ENCODE measurements at places on chromosomes 12 and 14.
A peak's percentile ranks its signal among the peaks of the same experiment; 100 is the strongest.

- no peak for DNase-seq
Observed at GRCh38 chr12:52566847-52567291, 6.8 kb downstream of the KRT74 start.

DNA sequence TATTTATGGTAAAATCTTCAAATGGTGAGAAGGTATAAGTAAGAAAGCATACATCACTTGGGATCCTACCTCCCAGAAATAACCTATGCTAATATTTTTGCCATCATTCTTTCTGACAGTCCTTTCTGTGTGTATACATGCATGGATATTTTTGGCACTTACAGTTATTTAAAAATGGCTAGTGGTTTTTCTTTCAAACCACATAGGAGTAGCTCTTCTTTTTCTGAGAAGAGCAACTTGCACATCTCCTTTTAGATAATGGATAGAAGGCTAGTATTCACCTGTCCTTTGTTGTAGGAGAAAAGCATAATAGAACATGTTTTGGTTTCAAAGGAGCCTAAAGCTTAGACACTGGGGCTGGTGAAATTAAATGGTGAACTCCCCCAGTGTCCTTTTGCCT is 87.3 kb downstream of the EMP1 start:
- DNase-seq, result no peak

DNA sequence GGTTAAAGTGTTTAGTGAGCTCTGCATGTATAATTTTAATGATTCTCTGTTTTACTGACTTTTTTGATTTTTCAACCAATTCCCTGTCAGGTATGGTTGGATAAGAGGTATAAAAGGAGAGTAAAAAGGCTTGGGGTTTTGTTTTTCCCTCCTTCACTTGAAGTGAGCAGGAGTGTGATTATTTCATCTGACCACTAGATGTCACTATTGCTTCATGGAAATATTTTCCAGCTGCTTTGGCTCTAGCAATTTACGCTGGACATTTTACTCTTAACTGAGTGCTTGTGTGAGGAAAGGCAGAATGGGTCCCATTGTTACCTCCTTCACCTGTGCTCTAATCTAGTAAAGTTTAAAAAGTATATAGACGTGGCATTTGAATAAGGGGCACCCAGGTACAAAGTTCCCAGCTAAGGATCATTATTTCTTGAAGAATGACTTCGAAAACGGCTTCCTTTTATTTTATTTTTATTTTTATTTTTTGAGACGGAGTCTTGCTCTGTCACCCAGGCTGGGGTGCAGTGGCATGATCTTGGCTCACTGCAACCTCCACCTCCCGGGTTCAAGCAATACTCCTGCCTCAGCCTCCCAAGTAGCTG is 66.5 kb downstream of the TBC1D30 start:
- DNase-seq, result peak; percentile 19

GRCh38 chr12:65962036-65962430 is 137.8 kb downstream of the HMGA2 start:
- DNase-seq, result no peak

- no peak for DNase-seq
Observed at GRCh38 chr12:112342587-112342986, 39.6 kb downstream of the HECTD4 start.

DNA sequence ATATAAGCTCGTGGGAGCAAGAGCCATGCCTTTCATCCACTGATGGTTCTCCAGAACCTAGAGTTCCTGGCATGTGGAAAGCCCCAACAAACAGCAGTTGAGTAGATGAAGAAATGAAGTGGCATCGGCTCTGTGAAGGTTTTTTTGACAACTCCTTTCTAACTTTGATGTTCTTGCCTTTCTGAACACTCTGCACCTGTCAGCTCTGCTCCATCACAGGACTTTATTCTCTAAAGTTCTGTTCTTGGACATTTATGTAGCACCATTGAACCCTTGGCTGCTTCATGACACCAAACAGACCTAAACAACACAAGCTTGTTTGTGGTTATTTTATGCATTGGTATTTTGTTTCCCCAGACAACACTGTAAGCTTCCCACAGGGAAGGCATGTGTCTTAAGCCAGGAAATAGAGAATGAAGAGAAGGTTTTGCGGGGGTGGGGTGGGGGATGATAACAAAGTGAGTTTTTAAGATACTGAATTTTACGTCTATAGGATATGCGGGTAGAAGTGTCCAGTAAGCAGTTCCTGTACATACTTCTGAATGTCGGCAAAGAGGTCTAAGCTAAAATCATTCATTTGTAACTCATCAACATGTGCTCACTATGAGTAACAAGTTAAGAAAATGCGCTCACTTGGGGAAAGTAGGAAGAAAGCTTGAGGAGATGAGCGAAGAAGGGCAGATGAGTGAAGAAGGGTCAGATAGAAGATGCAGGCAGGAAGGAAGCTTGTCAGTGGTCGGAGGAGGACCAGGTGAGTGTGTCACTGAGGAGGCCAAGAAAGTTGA is 146.0 kb upstream of the PLEKHG7 start:
- no peak for DNase-seq

Data from AG09319 (cell line).